ENCODE measurements at places on chromosomes 5 and 9. TPM values are rescaled to one million over a fixed set of nuclear protein-coding genes. Genes with fewer than 3 reads are reported as not detected.

Gene RORB
- not detected for polyA plus RNA-seq

Gene NIM1K
- not detected for polyA plus RNA-seq

Gene FSTL4
- polyA plus RNA-seq = not detected

Gene SPATA6L
- not detected for polyA plus RNA-seq

Gene CHSY3
- not detected for polyA plus RNA-seq

Gene PCDHB7
- polyA plus RNA-seq = not detected

Gene PLPPR1
- not detected for polyA plus RNA-seq

Gene FRMPD1
- not detected for polyA plus RNA-seq

Gene TIMD4
- not detected for polyA plus RNA-seq

All from IgD-negative memory B cell (primary cell).